ENCODE measurements at places on chromosomes 1 and 21. TPM values are rescaled to one million over a fixed set of nuclear protein-coding genes. Genes with fewer than 3 reads are reported as not detected.

- no peak overlapping the region for H3K4me3 ChIP-seq
- H3K27me3 ChIP-seq, result no peaks in the 10 kb centered on the region
- H3K27ac ChIP-seq, result no peak overlapping the region
- H3K4me1 ChIP-seq, result no peaks in the 10 kb centered on the region
Measured at GRCh38 chr21:20311234-20311787, 686.9 kb upstream of the NCAM2 start.

- H3K4me3 ChIP-seq, result no peak overlapping the region
- H3K27me3 ChIP-seq, result no peaks in the 10 kb centered on the region
- H3K27ac ChIP-seq, result no peak overlapping the region
- no peaks in the 10 kb centered on the region for H3K36me3 ChIP-seq
Measured at GRCh38 chr1:220768126-220768601, 18.5 kb upstream of the MTARC1 start.

- no peak for DNase-seq
- peaks cover 56% of the 10 kb centered on the region for H3K27me3 ChIP-seq
- H3K4me1 ChIP-seq, result no peaks in the 10 kb centered on the region
- no peak overlapping the region for H3K4me3 ChIP-seq
- H3K27ac ChIP-seq, result no peak overlapping the region
Measured at GRCh38 chr1:93021539-93022134, 57.4 kb upstream of the MTF2 start.

The PTCH2 gene
- total RNA-seq, result 2.0 TPM

The SPRR3 gene
- total RNA-seq, result not detected

The DCAF6 gene
- total RNA-seq, result 15.9 TPM

The SH2D5 gene
- total RNA-seq, result 3.2 TPM
